ENCODE measurements at places on chromosomes 2 and 18. TPM values are rescaled to one million over a fixed set of nuclear protein-coding genes. Genes with fewer than 3 reads are reported as not detected.

GRCh38 chr2:127101756-127102477 lies 5.0 kb downstream of the BIN1 start:
- peak overlapping the region; percentile 91 for H3K27ac ChIP-seq
- DNase-seq, result no peak
- H3K36me3 ChIP-seq, result no peaks in the 10 kb centered on the region
- no peak overlapping the region for H3K4me3 ChIP-seq

TNFAIP6 gene
- 1.8 TPM for total RNA-seq

MC4R gene
- not detected for total RNA-seq

DNA sequence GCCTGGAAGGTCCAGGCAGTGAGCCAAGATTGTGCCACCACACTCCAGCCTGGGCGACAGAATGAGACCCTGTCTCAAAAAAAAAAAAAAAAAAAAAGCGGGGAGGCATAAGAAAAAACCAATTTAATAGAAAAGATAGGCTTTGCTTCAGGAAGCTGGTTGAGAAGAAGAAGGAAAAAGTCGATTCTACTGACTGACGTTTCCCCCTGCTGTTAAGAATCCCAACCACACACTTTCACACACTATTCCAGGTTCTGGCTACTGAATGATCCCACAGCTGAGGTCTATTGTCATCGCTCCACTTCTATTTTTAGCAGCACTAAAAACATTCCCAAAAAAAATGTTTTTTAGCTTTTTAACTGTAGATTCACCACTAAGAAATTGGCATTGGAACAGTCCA lies 6.7 kb upstream of the CHCHD5 start:
- peaks cover 48% of the 10 kb centered on the region for H3K36me3 ChIP-seq
- no peak overlapping the region for H3K4me3 ChIP-seq
- H3K4me1 ChIP-seq, result no peaks in the 10 kb centered on the region
- no peak overlapping the region for H3K27ac ChIP-seq

GRCh38 chr2:145801210-145801609 lies 1281.3 kb upstream of the ZEB2 start:
- H3K27ac ChIP-seq, result no peak overlapping the region
- no peak overlapping the region for H3K4me3 ChIP-seq
- no peak for DNase-seq
- H3K4me1 ChIP-seq, result peaks cover 18% of the 10 kb centered on the region
- H3K27me3 ChIP-seq, result no peaks in the 10 kb centered on the region
- H3K36me3 ChIP-seq, result peaks cover 4% of the 10 kb centered on the region

- H3K27me3 ChIP-seq, result no peaks in the 10 kb centered on the region
- no peak for DNase-seq
- peaks cover 9% of the 10 kb centered on the region for H3K4me1 ChIP-seq
- H3K4me3 ChIP-seq, result no peak overlapping the region
- H3K27ac ChIP-seq, result peak overlapping the region; percentile 10
Observed at GRCh38 chr18:45255197-45255890, 359.9 kb upstream of the SLC14A2 start.

All from MCF 10A (cell line).